ENCODE measurements at places on chromosomes 6 and 20.

GRCh38 chr6:10099529-10100140 lies 315.2 kb downstream of the TFAP2A start:
- DNase-seq, result no peak

GRCh38 chr6:81808851-81809570 lies 56.5 kb upstream of the TENT5A start:
- no peak for DNase-seq

- DNase-seq, result no peak
Observed at GRCh38 chr6:152004036-152004566, 196.6 kb downstream of the ESR1 start.

DNA sequence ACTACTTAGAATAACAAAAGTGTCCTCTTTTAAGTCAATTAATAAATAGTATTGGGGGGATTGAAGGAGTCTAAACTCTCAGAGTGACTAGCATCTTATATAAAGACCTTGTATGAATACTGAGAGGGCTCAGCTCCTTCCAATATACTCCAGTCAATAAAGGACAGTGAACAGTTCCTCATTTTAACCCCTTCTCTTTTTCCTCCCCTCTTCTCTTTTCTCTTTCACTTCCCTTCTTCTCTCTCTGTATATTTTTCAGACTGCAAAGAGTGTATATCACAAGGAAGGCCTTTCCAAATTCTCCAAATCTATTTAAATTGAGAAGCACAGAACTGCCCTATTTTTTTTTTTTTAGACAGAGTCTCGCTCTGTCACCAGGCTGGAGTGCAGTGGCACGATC lies 99.5 kb downstream of the CD164 start:
- no peak for DNase-seq

GRCh38 chr6:10531503-10531902 lies 10.4 kb downstream of the GCNT2 start:
- DNase-seq, result no peak

- no peak for DNase-seq
Observed at GRCh38 chr6:6920114-6920986, 187.4 kb upstream of the RREB1 start.

DNA sequence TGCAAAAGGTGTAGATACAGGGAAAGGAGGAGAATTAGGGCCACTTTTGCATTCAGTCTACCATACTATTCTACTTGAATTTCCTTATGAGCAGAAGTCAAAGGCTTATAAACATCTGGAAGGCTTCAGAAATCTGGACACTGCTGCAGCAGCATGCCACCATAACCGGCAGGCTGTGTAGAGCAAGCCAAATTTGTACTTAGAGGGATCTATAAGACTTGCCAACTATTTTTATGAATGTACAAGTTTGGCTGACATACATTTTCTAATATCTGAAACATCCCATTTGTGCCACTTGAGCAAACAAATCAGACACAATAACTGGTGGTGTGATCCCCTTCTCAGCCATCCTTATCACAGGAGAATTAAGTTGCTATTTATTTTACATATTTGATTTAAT lies 14.0 kb upstream of the PLCB1 start:
- DNase-seq, result no peak

DNA sequence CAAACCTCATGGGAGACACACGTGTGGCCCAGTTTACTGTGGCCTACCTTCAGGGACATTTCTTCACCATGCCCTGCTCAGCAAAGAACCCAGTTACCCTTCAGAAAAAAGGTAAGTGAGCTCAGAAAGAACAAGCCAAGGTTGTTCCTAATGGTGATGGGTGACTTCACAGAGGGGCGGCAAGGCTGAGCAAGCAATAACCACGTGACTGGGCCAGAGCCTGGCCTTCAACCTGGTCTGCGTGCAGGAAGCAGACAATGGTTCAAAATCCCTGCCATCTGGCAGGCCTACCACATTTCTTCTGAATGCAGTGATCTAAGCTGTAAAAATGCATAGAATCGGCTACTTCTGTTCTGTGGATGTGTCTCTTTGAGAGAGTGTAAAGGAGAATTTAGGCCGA lies 115.5 kb upstream of the CST7 start:
- DNase-seq, result no peak

DNA sequence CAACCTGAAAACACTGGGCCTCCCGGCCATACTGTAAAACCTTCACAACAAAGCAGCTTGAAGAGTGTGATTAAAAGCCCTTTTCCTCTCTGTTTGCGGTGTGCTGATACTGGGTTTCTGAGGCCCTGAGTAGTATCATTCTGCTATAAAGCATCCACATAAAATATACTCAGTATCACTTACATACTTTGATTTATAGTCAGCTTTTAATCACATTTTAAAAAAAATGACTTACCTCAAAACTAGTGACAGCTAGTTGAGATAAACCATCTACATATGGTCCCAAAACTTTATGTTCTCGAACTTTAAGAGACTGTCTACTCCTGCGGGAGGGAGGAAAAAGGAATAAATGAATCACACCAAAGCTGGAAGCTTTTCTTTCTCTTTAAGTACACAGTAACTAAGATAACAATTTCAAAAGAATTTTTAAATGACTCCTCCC lies 135.7 kb downstream of the KIF13A start:
- DNase-seq, result no peak

DNA sequence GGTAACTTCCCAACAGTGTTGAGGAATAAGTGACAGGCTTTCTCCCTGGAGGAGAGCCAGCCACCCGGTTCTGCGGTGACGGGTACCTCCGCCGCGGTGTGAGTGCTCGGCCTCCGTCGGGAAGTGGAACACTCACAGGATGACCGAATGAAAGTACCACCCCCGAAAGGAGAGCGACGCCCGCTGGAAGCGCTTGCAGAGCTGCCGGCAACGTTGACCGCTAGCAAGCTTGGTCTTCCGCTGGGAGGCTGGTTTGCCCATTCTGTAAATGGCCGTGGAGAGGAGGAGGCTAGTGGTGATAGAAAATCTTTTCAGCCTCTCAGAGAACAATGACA lies 614 bp upstream of the TMEM242 start:
- no peak for DNase-seq
